ENCODE measurements at places on chromosomes 12 and 14.

- DNase-seq = no peak
Measured at GRCh38 chr12:92582475-92582874, 120.3 kb upstream of the PLEKHG7 start.

DNA sequence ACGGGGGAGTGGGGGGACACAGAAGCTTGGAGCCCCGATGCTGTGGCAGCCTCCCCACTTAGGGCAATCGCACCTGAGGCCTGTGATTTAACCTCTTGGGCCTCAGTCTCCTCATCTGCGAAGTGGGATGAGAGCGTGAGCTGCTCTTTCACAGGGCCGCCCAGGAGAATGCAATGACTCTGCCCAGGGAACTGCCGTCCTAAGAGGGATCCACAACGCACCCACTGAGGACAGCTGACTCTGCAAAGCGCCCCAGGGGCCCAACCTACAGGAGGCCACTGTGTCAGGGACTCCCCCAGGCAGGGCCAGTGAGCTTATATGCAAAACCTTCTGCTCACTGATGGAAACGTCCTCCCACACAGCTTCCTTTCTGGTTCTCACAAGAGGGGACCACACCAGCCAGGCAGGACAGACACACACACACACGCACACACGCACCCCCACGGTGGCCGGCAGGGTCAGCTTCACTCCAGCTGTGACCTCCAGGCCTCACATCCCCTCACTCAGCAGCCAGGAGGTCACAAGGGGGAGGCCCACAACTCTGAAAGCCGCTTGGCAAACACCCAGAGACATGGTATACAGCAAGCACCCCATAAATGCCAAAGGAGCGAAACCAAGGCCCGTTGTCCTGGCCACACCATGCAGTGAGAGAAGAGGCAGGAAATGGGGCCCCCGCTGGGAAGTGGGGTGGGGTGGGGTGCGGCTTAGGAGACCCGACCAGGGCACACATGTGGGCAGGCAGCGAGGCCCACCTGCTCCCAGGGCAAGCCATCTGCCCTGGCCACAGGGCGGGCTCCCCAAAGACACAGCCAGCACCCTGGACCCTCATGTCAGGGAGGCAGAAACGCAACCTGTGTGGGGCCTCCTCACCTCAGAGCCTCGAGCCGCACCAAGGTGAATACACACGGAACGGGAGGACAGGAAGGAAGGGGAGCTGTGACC lies 73.3 kb downstream of the NCOR2 start:
- no peak for DNase-seq

DNA sequence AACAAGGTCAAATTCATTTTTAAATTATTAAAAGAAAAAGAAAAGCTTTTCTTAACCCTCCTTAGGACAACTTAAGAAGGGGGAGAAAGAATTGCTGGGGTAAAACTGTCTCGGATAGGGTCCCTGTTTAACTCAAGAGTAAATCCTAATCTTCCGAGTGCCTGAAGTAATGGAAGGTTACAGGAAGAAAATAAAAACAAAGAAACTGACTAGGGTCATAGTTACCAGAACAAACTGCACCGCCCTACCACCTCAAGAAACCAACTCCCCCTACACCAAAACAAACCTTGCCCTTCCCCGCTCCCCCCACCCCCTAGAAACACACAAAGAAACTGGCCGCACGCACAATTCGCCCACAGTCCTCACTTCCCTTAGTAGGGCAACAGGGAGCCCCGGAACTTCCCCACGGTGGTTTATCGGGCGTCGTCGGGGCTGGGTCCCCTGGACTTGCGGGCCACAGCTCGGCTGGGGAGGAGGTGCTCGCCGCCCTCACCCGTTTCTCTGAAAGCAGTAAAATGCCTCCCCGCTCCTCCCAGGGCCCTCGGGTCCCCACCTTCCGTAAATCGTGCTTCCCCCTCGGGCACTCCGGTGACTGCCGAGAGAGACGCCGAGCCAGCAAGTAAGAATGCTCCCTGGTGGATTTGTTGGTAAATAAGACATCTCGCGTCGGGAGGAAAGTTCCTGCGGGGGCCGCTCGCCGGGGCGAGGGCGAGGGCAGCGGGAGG lies 2.4 kb downstream of the SINHCAF start:
- DNase-seq = no peak

- DNase-seq = no peak
Measured at GRCh38 chr12:1022032-1022970, 31.3 kb downstream of the ERC1 start.

GRCh38 chr12:8493084-8493483 lies 20.2 kb upstream of the CLEC4D start:
- DNase-seq = peak; percentile 63

DNA sequence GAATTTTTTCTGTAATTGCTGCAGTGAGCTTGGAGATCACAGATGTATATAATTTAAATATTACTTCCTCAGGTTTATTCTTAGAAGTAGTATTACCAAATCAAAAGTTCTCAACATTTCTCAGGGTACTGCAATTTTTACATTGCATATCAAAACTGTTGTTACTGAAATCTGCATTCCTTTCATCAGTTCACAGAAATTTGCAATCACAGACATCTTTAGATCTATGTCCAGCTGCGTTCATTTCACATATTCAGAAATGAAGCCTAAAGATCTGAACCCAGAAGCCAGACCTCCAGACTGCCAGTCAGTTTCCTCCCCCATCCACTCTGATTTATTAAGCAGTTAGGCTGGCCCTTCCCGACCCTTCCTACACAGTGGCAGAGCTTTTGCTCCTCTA lies 18.2 kb upstream of the IFT81 start:
- no peak for DNase-seq

DNA sequence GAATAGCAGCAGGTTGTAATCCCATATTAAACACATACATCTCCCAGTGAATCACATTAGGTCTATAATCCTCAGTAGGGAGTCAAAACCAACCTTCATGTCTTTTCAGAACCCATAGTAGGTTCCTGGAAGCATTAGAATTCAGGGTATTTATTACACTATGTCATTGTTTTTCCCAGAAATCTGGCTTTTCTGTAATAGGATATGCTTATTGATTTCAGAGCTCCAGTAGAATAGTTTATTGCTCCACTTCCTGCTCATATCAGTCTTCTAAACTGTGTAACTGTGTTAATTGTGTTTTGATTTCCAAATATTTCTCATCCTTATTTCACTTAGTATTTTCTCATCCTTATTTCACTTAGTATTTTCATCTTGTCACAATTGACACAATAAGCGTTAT lies 268.0 kb downstream of the CCDC59 start:
- DNase-seq = no peak

GRCh38 chr12:26789731-26790644 lies 43.0 kb downstream of the ITPR2 start:
- DNase-seq = no peak

DNA sequence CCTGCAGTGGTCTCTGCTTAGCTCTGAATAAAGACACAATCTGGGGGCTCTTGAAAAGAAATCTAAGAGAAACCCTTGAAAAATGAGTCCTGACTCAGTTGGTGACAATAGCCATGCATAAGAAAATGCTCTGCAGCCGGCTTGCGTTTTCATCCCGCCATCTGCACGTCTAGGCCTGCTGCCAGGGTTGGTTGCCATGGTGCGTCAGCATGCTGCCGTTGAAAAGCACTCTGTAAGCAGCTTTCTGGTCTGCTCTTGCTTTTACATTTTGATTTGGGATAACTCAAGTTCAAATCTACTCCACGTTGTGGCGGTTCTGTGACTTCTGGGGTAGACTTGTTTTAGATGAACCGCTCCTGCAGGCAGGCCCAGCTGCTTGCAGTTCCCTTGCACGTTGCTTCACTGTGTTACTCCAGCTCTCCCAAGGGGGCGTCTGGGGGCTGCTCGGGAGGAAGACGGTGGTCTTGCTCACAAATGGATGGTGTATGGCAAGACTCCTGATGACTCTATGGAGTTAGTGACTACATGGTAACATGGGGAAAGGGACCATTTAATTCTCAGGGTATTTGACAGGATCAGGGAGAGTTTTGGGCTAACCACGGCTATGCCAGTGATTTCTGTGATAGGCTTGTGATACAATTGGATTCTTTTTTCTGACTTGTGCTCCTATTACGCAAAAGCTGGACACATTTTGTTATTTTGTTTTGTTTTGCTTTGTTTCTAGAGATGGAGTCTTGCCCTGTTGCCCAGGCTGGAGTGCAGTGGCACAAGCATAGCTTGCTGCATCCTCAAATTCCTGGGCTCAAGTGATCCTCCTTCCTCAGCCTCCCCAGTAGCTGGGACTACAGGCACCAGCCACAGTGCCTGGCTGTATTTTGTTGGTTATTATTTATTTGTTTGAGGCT lies 15.8 kb downstream of the WNT5B start:
- no peak for DNase-seq

DNA sequence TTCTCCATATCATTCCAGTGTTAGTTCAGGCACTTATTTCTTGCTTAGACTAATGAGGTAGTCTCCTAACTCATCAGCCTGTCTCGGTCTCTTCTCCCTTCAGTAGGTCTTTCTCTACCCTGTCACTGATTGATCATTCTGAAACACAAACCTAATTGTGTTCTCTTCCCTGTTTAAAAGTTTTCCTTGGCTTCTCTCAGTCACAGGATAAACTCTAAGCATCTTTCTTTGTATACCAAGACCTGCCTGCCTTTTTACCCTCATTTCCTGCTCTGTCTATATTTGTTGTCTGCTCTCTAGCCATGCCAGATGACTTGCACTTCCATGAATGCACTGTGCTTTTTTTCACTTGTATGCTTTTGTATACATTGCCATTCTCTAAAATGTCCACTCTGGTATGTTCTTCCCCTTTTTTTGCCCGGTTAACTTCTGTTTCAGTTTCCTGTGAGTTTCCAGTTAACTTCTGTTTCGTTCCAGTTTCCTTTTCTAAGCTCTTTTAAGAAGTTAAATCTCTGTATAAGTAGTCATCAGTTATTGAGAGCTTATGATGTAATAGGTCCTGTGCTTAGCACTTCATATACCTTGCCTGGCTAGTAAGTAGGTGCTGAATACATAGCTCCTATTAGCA lies 12.8 kb downstream of the DIP2B start:
- DNase-seq = peak; percentile 22

- DNase-seq = no peak
Measured at GRCh38 chr14:50937325-50937724, 7.0 kb downstream of the PYGL start.

Measured in CD8-positive, alpha-beta memory T cell (primary cell).